Caki2 (cell line): ENCODE measurements at places on chromosomes 2 and 18. TPM values are rescaled to one million over a fixed set of nuclear protein-coding genes. Genes with fewer than 3 reads are reported as not detected.
A peak's percentile ranks its signal among the peaks of the same experiment; 100 is the strongest.

DNA sequence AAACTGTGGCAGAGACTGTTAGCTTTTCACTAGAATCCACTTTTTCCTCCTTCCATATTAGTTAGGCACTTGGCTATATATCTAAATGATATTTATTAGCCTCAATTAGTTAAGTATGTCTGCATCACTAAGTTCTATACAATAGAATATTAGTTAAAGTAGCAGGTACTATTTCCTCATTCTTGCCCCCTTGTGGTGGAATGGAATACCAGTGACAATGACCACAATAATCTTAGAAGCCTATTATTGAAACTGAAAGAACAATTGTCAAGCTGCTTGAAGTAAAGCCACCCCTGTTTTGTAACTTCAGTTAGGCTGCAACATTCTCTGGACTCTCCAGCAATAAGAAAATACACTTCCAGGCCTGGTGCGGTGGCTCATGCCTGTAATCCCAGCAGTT lies 476.3 kb upstream of the VWC2L start:
- DNase-seq: no peak

GRCh38 chr18:34115409-34116081 lies 109.2 kb downstream of the NOL4 start:
- no peak for DNase-seq

DNA sequence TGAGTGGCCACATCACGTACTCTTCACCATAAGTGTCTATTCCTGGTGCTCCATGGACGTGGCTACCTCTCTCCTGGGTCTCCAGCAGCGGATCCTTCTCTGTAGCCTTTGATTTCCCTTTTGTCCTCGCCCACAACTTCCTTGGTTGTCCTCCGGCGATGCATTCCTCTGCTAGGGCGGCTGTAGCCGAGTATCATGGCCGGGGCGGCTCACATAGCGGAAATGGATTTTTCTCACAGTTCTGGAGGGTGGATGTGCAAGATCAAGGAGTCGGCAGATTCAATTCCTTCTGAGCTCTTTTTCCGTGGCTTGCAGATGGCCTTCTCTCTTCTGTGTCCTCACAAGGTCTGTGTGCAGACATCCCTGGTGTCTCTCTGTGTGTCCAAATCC lies 35.7 kb downstream of the ACKR3 start:
- no peak for DNase-seq

DNA sequence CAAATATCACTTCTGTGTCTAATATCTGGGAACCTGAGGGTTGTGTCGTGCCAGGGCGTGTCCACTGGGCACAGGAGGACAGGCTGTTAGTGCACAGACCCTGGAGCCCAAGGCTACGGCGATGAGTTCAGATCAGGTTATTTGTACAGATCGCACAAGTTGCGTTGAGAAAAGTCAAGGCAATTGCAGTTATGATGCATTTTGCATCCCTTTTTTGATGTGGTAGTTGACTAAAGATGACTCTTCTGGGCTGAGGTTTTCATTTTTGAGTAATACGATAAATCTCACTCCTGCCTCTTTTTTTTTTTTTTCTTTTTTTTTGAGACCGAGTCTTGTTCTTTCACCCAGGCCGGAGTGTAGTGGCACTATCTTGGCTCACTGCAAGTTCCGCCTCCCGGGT lies 7.2 kb downstream of the RBFA start:
- no peak for DNase-seq

DNA sequence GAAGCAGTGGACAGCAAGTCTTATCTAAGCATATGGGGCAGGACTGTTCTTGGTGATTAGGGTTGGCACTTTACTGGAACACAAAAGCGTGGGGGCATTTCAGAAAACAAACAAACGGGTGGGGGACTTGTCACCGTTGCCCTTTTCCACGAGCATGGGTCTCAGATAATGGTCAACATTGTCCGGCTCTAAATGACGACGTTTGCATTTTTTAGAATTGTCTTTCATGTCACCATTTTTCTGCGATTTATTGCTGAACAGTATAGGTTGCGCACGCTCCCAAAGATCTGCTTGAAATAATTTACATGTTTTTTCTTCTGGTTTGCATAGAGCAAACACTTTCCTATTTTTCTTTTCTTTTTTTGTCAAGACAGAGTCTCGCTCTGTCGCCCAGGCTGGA lies 46.6 kb upstream of the TBC1D8 start:
- DNase-seq: no peak

DNA sequence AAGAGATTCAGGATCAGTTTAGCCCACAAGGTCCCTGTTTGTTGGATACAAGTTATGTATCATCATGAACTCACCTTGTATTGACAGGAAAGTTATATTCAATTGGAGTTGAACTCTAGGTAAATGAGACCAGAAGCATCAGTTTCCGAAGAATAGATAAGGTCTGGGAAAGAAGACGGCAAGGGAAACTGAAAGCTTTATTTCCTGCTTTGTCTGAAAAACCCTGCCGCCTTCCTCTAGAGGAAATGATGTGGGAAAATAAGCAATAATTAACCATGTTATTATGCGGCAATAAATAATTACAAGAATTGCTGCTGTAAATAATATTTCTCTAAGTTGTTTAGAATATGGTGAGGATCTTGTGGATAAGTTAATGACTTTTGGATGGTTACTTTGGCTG lies 32.0 kb downstream of the LPIN1 start:
- no peak for DNase-seq

DNA sequence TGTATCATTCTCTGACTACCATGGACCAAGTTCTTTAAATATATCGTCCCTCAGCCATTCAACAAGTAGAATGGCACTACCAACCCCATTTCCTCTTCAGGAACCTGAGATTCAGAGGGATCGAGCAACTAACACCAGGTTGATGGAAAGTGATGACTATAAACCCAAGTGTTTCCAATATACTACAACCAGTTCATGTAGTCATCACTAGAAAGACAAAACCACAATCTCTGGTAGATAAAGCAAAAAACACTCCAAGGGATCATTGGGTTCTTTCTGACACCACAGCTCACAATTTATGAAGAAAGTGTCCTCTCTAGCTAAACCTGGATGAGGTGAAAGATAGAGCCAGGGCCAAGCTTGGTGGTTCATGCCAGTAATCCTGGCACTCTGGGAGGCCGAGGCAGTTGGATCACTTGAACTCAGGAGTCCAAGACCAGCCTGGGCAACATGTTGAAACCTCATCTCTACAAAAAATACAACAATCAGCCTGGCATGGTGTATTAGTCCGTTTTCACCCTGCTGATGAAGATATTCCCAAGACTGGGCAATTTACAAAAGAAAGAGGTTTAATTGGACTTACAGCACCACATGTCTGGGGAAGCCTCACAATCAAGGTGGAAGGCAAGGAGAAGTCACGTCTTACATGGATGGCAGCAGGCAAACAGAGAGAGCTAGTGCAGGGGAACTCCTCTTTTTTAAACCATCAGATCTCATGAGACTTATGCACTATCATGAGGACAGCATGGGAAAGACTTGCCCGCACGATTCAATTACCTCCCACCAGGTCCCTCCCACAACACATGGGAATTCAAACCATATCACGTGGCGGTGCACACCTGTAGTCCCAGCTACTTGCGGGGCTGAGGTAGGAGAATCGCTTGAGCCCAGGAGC lies 2.2 kb downstream of the CD226 start:
- no peak for DNase-seq

DNA sequence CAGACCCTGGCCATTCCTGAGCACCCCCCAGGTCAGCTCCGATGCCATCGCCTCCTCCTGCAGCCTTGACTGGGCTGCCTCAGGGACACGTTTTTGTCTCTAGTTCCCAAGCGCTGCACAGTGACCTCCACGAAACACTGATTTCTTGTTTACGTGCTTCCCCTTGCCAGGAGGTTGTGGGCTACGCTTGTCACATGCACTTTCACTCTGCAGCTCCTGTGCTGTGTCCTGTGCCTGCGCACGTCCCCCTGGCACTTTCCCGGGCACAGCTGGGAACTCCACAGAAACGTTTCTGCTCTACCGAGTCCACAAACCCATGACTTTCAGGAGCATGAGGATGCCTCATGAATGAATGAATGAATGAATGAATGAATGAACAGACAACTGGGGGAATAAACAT lies 160.6 kb downstream of the LAMA1 start:
- no peak for DNase-seq

GRCh38 chr2:48750128-48750739 lies 5.3 kb downstream of the LHCGR start:
- DNase-seq: no peak

GRCh38 chr2:85551698-85552678 lies 9.3 kb downstream of the GGCX start:
- DNase-seq: peak; percentile 79

- no peak for DNase-seq
Measured at GRCh38 chr2:207587305-207587704, 37.9 kb downstream of the METTL21A start.

DNA sequence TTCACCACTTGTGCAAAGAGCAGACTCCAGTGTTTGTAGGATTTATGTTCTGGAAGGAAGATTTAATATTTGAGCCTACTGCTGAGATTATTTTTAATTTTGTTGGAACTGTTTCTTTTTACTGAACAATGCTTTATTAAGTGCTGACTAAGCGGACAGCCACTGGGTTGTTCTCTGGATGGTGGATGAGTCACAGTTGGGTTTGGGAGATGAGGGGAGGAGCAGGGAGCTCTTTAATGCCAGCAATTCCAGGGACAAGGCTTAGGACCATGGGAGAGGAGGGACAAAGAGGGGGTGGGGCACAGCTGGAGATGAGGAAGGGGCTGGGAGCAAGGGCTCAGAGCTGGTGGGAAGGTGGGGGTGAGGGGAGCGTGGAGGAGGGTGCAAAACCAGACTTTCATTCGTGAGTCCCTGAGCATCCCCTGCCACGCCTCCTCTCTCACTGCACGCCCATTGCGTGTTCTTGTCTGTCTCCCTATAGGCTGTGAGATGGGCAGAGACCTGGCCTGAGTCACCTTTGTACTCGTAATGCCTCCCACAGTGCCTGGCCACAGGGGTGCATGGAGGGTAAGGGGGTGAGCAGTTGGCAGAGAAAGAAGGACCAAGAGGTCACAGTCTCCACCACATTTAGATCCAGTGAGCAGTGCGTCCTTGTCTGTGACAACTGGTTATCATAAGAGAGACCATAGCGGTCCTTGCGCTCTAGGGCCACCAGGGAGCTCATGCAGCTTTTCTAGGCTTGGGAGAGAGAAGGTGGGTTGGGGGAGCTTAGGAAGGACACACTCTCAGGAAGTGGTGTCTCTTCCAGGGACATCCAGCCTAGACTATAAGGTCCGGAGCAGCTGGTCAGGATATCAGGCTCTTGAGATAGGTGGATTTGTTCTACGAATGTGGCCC lies 18.4 kb downstream of the SLC4A3 start:
- peak; percentile 44 for DNase-seq

- DNase-seq: peak; percentile 94
Measured at GRCh38 chr2:120669121-120669952, 66.3 kb upstream of the GLI2 start.

GRCh38 chr18:23405636-23406035 lies 47.5 kb upstream of the RIOK3 start:
- DNase-seq: no peak

DNA sequence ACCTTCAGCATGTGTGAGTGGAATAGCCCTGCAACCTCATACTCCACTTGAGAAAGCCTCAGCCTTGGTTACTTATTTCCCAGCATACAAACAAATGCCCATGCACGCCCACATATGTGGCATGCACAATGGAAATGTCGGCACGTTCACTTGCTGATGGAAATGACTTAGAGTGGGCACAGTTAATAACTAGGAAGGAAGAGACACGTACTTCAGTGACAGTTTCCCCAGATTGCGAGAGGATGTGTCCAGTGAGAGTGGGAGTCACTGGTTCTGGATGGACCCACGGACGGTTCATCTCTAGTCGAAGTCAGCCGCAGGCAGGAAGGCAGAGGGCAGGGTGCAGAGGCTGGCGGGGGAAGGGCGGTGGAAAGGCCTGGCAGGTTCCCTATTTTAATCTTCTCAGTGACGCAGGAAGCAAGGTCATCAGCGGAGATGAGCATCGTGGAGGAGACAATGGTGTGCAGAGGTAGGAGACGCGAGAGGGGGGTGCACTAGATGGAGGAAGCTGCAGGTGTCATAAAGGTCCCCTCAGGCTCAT lies 350.7 kb upstream of the MYT1L start:
- no peak for DNase-seq

DNA sequence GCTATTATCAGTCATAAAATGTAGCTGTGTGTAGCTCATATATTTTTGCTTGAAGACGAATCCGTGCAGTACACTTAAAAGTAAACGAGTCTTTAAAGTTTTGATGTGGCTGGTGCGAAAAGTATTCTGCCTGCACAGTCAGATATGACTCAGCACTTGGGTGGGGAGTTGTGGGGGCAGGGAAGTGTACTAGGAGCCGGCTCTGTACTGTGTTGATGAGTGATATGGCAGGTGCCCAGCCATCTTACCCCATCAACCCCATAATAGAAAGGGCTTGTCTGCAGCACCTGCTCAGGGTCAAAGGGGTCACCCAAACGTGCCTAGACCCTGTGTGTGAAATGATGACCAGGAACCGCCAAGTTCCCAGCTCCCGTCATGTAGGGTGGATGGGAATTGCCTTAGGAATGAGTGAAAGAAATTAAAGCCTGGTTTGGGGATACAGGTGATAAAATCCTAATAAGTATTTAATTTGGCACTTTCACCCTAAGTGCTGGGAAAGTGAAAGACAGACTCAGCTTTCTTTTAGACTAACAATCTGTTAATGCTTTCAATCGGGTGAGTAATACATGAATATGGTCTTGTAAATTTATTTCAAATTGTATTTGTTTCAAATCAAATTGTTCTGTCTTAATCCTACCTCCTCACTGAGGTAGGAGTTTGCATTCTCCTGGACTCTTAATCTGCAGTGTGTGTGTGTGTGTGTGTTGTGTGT lies 48.0 kb downstream of the BCL2L11 start:
- DNase-seq: peak; percentile 62

- DNase-seq: no peak
Measured at GRCh38 chr2:222969491-222969890, 82.5 kb upstream of the KCNE4 start.

DNA sequence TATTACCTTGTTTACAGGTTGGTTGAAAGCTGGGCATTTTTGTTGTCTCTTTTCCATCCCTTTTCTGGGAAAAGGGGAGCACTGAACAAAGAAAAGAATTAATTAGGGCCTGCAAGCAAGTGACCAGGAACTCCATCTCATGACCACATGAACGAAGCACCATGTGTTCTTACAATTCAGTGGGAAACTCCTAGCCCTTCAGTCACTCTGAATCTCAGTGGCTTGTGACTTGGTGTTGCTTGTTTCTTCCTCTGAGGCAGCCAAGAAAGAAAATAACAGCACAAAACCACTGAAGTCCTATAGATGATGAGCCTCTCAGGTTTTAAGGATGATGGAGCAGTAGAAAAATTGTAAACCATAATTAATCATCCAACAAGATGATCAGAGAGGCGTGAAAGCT lies 129.1 kb upstream of the CAB39 start:
- DNase-seq: no peak

- no peak for DNase-seq
Measured at GRCh38 chr18:78642296-78642951, 337.2 kb upstream of the SALL3 start.

PDCD1 gene
- total RNA-seq: not detected in 2 replicates

PCARE gene
- not detected in 2 replicates for total RNA-seq

CROCC2 gene
- not detected in 2 replicates for total RNA-seq

RBM44 gene
- total RNA-seq: 0.03 TPM in 1 of 2 replicates, not detected in the other

DOK6 gene
- 0.09 and 0.30 TPM in 2 replicates for total RNA-seq

DSG1 gene
- not detected in 2 replicates for total RNA-seq

NT5C1B gene
- total RNA-seq: not detected in 2 replicates

KYNU gene
- 132 and 187 TPM in 2 replicates for total RNA-seq

FLACC1 gene
- 1.2 TPM in 1 of 2 replicates, not detected in the other for total RNA-seq

UGT1A8 gene
- total RNA-seq: 0.87 and 2.2 TPM in 2 replicates
